Left kidney (tissue), 8 donors: ENCODE measurements at places on chromosomes 4 and X. TPM values are rescaled to one million over a fixed set of nuclear protein-coding genes. Genes with fewer than 3 reads are reported as not detected.

GRCh38 chr4:175447016-175447415 lies 365.0 kb downstream of the GPM6A start:
- DNase-seq = no peak

DNA sequence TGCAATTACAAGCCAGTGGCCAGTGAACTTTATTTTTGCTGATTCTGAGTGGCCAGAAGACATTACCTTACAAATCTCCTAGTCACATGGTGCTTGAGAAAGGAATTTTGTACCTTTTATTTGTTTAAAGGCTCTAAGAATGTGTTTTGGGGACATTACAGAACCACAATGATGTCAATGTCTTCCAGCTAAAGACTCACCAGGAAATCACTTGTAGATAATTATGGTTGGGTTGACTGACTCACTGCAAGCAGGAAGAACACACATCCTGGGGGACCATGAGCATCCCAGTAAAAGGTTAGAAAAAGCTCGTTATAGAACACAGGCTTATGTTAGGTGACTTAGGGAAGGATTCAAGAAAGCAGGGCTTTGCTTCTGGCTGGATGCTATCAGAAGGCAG lies 119.4 kb upstream of the FAM9B start:
- DNase-seq = no peak

GRCh38 chr4:47473141-47473750 lies 9.7 kb upstream of the COMMD8 start:
- DNase-seq = no peak

DNA sequence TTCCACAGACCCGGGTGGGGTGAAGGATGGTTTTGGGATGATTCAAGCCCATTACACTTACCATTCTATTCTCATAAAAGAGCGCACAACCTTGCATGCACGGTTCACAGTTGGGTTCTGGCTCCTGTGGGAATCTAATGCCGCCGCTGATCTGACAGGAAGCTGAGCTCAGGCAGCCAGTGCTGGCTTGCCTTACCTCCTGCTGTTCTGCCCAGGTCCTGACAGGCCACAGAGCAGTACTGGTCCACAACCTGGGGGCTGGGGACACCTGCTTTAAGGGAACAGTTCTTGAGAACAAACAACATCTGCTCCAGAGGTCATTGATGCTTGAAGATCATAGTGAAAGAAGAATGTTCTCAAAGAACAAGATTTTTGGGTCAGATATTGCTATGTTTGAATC lies 8.0 kb upstream of the HS3ST1 start:
- no peak for DNase-seq

DNA sequence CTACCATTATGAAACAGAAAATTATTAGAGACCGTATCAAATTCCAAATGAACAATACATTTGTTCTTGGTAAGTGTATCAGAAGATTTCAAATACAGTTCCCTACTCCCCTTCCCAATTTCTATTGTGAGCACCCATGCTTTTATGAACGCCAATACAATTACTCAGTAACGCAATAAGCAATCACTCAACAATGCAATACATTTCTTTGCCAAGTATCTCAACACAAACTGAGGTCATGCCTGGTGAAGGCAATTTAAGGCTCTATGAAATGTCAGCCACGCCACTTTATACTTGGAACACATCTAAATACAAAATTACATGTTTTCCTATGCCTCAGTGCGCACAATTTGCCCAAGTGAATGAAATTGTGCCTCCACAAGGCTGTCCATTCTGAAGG lies 712 bp downstream of the PNPLA4 start:
- DNase-seq = peak; percentile 1

DNA sequence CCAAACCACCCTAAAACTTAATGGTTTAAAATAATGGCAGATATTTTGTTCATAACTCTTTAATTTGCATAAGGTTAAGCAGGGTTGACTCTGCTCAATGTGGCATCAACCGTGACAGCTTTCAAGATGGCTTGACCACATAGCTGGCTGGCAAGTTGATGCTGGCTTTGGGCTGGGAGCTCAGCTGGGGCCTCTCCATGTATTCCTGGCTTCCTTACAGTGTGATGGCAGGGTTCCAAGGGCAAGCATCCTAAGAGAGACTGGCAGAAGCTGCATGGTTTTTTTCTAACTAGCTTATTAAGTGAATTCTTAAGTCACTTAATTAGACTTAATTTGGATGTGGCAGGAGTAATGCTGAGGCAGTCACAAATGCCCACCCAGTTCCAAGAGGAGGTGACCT lies 4.5 kb downstream of the RP2 start:
- no peak for DNase-seq

DNA sequence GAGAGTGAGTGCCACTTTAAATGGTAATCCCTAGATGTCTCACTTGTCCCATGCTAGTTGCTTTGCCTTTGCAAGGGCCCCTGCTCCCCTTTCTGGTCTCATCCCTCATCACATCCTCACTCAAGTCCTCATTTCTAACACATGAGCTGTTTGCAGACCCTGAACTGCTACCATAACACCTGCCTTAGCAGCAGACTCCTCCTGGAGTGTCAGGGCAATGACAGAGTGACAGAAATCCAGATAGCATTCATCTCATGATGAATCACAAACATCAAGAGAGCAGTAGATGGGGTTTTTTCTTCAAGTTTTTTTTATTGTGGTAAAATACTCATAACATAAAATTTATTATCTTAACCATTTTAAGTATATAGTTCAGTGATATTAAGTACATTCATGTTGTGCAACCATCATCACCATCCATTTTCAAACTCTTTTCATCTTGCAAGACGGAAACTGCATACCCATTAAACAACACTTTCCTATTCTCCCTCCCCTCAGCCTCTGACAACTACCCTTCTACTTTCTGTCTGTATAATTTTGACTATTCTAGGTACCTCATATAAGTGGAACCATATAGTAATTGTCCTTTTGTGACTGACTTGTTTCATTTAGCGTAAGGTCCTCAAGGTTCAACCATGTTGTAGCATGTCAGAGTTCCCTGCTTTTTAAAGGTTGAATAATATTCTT lies 133.2 kb upstream of the RPS6KA3 start:
- DNase-seq = no peak

DNA sequence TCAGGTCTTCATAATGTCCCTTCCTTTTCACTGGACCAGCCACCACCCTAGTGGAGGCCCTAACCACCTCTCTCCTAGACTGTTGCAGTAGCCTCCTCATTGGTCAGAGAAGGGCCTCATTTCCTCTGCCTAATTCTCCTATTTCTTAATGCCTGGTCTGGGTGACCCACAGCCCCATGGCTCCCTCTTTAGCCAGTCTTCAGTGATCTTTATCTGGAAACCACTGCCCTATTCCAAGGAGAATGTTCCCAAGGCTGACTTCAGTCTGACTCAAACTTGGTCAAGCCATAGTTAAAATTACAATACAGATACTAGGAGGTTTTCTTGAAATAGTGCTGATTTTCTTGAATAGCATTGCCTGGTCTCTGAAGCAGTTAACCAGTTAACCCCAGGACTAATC lies 53.6 kb upstream of the PRPS1 start:
- DNase-seq = no peak

DNA sequence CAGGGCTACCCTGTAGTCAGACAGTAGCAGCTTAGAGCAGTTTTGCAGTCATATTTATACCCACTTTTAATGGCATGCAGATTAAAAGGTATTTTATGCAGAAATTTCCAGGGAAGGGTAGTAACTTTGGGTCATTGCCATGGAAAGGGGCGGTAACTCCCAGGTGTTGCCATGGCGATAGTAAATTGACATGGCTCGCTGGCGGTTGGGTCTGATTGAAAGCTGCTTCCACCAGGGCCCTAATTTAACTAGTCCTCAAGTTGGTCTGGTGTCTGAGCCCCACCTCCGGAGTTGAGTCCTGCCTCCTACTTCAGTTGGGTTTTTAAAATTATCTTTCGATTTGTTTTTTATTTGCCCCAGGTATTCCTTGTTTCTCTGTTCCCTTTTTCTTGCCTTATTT lies 70.1 kb downstream of the NAA11 start:
- no peak for DNase-seq

GRCh38 chrX:34426334-34426733 lies 230.8 kb downstream of the TMEM47 start:
- DNase-seq = no peak

GRCh38 chr4:155696226-155696625 lies 29.6 kb downstream of the GUCY1A1 start:
- DNase-seq = no peak

DNA sequence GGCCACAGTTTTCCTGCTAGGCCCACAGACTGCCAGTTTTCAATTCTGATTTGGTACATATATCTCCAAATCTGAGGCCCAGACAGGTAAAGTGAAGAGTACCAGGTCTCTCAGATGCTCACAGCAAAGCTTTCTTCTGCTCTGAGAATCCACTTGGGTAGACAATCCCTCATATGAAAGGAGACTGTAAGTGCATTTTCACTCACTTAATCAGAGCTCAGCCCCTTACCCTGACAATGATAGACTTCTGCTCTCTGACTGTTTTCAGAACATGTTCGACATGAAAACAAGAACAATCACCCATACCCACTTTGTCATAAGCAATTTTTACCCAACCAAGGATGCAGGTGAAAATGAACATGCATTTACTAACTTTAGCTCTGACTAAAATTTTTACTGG lies 7.1 kb downstream of the GPRIN3 start:
- no peak for DNase-seq

- DNase-seq = peak; percentile 39
Measured at GRCh38 chr4:20356565-20356964, 104.9 kb downstream of the SLIT2 start.

GRCh38 chr4:8745826-8746225 lies 125.8 kb downstream of the HMX1 start:
- no peak for DNase-seq

- DNase-seq = no peak
Measured at GRCh38 chr4:55364691-55365344, 18.8 kb downstream of the SRD5A3 start.

GRCh38 chrX:53584891-53585290 lies 101.6 kb downstream of the HUWE1 start:
- DNase-seq = no peak

GRCh38 chr4:52838729-52839586 lies 23.2 kb upstream of the RASL11B start:
- DNase-seq = no peak

DNA sequence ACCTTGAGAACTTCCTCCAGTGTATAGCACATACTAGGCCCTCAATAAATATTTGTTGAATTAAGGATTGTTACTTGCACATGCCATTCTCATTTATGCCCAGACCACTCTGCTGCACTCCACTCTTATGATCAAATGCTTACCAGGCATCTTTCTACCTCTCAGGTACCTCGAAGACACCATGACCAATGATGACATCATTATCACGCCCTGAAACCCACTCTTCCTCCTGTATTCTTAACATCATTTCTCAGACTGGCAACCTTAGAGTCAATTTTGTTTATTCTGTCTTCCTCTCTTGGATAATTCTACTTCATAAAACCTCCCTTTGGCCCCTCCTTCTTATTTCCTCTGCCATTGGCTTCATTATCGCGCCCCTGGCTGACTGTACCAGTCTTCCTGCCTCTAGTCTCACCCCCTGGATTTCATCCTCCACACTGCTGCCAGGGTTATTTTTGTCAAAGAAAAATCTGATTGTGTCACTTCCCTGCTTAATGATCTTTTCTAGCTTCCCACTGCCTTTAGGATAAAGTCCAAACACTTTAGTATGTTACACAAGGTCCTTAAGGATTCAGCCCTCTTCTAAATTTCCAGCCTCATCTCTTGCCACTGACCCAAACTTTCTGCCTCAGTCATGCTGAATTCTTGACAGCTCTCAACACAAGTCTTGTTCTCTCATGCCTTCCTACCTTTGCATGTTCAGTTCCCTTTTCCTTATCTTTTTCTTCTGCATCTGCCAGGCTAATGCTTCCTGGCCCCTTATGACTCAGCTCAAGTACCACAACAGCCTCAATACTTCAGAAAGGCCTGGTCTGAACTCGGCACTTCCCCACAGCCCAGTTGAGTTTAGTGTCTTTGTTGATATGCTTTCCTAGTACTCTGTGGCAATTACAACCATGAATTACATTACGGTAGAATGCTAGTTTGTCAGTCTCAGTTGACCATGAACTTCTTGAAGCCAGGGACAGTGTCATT lies 45.8 kb downstream of the HDAC8 start:
- no peak for DNase-seq

GRCh38 chr4:61918987-61919386 lies 718.9 kb downstream of the ADGRL3 start:
- no peak for DNase-seq

Gene BTC
- 7.8 TPM for polyA plus RNA-seq

Gene COX7B2
- polyA plus RNA-seq = not detected

Gene MAGEA3
- not detected for polyA plus RNA-seq
